ENCODE measurements at places on chromosomes 3 and 15.

DNA sequence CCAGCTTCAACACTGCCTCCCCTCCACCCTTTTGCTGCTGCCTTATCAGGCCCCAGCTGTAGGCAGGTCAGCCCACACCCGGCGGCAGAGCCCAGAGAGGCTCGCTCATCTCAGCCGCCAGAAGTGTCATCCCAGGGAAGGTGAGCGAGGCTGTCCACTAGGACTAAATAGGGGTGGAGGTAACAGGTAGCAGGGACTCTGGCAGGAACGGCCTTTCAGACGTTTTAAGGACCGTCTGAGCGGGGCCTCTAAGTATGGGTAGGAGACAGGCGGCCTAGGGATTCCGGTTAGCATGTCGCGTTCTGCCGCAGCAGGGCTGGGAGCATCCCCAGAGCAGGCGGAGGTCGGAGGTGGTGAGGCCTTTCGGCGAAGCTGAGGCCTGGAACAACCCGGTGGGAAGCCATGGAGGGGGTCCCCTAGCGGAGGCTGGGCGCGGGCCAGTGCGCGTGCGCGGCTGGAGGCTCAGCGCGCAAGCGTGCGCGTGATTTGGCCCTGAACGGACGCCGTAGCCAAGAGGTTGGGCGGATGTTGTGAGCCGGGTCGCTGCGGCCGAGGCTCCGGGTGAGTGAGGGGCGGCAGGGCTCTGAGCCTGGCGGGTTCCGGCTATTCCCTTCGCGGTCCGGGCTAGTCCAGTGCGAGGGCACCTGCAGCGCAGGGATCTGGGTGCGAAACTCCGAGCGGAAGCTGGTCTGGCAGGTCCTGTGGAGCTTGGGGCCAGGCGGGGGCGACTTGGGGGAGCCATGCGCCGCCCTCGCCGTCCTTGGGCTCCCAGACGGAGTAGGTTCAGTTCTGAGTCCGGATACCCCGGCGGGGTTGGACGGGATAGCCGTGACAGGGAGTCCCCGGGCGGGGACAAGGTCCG lies at the start of the genes MST1 and RNF123:
Gene MST1 (minus strand): TSS at position 429 of the 862 bp plus-strand sequence. CDS start 783 bp downstream, outside the sequence.
Gene RNF123 (plus strand): TSS at position 512 of the 862 bp plus-strand sequence. CDS start 1,609 bp downstream, outside the sequence.
- DNase-seq, result peak; percentile 95

GRCh38 chr3:172905451-172905850 lies 154.9 kb downstream of the ECT2 start:
- no peak for DNase-seq

- DNase-seq, result no peak
Observed at GRCh38 chr3:449711-450110, 253.1 kb downstream of the CHL1 start.

DNA sequence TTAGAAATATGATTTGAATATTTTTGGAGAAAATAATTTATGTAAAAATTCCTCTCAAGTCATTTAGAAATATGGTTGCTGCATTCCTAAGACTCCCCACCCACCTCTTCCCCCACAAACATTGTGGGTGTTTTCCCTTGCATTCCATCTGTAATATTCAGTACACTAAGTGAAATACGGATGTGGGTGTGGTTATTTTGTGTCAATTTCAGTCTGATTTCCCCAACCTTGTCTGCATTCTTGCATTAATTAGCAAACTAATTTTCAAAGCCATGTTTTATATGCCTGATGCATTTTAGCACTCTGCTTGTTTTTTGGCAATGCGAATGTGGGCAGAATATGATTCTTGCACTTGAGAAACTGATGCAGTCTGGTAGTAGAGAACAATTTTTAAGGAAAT lies 408.3 kb upstream of the RGMA start:
- DNase-seq, result no peak

DNA sequence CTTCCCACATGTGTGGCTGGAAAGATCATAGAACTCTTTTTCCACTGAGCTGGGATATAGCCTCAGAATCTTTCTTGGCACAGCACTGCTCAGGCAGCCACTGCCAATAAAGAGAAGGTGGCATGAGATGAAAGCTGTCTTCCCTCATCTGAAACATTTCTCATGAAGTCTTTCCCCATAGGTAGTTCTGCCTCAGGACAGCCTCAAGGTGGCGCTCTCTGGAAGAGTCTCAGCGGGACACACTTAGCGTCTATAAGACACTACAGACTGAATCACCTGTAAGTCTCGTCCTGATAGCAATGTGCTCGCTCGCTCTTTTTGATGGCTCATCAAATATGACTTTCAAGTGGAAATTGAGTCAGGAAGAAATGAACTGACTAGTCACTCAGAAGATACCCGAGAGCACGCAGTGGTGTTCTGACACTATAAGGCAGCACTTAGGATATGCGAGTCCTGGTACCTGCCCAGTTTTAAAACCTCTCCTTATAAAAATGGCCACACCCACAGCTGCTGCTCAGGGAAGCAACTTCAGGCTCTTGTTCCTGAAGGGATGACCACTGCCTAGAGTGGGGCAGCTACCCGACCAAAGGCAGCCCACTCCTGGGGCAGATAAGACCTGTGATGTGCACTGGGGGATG lies 269.5 kb downstream of the SUCLG2 start:
- DNase-seq, result peak; percentile 78

GRCh38 chr3:101521211-101521701 lies 8.2 kb upstream of the SENP7 start:
- DNase-seq, result no peak

DNA sequence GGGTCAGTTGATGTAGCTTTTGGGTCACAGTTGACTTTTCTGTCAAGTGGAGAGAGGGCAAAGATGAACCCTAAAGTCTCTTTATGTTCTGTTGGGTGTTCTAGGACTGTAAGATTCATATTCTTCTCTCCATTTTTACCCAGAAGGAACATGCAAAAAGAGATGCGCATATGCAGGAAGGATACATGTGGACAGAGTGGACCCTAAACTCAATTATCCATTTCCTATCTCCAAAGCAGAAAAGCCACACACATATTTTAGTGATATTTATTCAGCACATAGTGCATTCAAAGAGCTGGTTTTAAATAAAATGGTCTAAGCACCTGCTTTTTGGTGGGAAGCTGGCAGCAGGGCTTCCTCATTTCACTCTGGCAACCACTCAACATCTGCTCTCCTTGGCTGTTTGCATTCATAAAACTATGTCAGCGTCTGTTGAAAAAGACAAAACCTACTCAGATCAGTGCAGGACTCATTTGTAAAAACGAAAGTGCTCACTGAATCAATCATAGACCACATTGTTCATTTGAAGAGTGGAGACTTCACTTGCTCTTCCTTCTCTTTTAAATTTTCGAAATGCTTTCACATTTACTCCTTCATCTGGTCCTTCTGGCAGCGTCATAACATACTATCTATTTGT lies 96.6 kb downstream of the SEMA6D start:
- no peak for DNase-seq

GRCh38 chr15:33724321-33725036 lies 243.8 kb upstream of the CHRM5 start:
- no peak for DNase-seq

- DNase-seq, result no peak
Observed at GRCh38 chr15:98718426-98719136, 70.2 kb downstream of the IGF1R start.

DNA sequence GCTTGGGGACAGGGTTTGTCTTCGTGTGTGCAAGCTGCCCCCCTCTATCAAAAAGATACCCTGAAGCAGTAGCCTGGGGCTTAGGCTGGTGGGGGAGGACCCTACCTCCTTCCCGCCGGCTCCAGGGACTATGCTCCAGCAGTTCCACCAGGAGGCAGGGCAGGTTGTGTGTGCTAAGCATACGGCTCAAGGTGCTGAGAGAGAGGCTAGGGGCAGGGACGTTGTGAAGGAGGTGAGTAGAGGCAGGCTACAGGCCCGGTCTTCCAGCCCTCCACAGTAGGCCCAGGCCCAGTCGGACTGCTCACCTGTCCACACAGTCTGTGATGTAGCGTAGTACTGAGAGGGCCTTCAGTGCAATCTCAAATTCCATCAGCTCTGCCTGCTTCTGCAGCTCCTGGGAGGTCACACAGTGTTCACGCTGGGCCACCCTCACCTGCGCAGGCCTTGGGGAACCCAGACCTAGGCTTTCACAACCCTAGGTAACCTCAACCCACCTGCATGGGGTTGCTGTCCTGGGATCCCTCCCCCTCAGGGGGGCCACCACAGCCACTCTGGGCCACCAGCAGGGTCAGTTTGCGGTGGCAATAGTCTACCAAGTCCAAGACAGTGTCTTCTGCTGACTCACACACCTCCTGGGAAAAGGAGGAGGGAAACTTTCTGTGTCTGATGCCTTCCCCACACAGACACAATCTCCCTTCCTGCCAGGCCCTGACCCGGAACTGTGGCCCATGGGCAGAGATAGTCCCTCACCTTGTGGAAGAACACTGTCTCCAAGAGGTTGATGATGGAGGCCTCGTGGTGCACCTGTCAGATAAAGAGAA lies 2.4 kb upstream of the RASSF1 start:
- DNase-seq, result peak; percentile 58

DNA sequence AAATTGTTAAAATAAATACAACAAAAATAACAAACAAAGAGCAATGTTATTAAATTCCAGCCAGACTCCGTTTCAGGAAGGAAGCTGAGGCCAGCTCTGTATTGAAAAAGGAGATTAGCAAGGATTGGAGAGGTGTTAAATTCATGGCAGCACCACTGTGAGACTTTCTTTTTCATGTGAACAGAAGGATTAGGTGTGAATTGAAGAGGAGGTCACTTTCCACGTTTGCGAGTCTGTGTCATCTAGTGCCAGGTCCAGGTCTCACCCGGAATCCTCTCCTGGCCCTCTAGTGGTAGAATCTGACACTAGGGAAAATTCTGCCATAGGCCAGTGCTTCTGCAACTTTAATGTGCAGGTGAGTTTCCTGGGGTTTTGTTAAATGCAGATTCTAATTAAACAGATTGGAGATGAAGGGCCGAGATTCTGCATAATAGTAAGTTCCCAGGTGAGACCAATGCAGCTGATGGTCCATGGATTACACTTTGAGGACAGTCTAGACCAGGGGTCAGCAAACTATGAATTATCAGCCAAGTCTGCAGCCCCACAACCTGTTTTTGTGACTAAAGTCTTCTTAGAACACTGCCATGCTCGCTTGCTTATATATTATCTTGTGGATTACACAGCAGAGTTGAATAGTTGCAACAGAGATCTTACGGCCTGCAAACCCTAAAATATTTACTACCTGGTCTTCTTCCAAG lies 9.2 kb upstream of the SLC6A1 start:
- DNase-seq, result peak; percentile 42

DNA sequence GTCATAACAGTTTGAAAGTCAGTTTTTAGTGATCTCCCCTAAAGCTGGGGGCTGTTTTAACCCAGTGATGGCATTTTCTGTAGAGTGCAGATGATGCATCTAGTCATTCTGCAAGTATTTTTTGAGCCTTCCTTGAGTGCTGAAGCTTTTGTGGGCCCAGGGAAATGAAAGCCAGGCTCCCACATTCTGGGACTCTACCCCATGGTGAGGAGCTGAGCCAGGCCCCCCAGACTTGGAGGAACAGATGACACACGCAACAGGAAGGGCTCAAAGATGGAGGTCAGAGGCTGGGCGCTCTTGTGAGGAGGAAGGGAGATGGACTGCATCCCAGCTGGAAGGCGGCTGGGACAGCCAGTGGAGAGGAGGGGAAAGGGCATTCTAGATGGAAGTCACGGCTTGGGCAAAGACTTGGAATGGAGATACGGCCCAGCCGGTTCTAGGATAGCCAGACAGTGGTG lies 40.8 kb downstream of the MRAS start:
- no peak for DNase-seq

DNA sequence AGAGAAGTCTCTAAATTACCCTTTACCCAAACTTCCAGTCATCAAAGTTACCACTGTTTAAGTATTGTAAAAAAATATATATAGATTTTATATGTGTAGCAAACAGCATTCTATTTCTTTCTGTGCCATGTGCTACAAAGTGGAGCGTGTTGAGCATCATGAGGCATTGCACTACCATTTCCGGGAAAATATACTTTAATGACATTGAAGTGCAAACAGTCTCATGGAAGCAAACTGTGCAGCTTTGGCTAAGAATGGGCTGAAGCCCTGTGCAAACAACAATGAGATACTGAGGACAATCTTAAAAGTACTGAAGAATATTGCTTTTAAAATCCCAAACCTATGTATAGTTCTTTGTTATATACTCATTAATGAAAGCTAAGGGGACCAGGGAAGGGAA lies 6.5 kb upstream of the RPL22L1 start:
- DNase-seq, result no peak

DNA sequence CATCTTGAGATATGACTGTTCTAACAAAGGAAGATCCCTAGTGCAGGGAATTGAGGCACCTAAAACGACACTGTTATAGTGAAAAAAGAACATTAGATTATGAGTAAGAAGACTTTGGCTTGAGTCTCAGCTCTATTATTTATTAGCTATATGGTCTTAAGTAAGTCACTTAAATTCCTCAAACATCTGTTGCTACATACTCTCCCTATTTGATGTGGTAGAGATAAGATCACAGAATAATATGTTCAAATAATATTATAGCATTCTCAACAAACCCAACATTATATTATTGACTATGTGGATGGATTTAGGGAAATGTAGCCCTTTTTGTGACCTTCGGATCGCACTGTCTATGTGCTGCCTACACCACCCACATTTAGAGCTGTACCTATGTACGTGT lies 136.9 kb downstream of the P2RY1 start:
- no peak for DNase-seq

- no peak for DNase-seq
Observed at GRCh38 chr3:17808994-17809393, 66.6 kb upstream of the TBC1D5 start.

GRCh38 chr15:64566629-64567427 lies 106.5 kb downstream of the ZNF609 start:
- DNase-seq, result no peak

DNA sequence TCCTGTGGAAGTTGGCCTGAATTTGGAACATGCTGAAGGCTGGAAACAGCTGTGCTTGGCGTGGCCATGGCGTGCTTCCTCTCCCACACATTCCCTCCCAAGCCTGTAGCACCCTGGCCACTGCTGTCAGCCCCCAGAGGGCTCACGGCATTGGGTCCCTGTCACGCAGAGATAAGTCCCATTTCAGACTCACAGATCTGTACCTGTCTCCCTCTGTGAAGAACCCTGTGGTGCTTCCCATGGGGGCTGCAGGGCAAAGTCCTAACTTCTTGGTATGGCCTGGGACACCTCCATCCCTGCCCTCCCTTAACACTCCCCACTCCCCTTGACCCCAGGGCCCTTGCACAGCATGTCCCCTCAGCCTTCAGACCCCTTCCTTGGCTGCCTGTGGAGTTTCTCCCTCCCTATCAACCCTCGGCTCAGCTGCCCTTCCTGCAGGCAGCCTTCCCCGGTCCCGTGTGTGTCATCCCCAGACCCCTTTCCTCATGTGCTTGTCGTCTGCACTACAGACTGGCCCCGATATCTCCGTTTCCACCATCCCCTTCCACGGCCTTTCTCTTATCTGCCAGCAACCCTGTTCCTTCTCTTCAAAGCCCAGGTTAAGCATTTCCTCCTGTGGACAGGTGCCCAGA lies 28.6 kb downstream of the ABTB1 start:
- DNase-seq, result no peak

GRCh38 chr3:49519296-49519695 lies 35.0 kb upstream of the BSN start:
- DNase-seq, result no peak

GRCh38 chr15:86201313-86202008 lies 121.8 kb downstream of the AGBL1 start:
- DNase-seq, result no peak

All from WTC11 (cell line).